ENCODE measurements at places on chromosomes 6 and 20. TPM values are rescaled to one million over a fixed set of nuclear protein-coding genes. Genes with fewer than 3 reads are reported as not detected.

The ASIP gene
- not detected for total RNA-seq

The LRRN4 gene
- 76.6 TPM for total RNA-seq

DNA sequence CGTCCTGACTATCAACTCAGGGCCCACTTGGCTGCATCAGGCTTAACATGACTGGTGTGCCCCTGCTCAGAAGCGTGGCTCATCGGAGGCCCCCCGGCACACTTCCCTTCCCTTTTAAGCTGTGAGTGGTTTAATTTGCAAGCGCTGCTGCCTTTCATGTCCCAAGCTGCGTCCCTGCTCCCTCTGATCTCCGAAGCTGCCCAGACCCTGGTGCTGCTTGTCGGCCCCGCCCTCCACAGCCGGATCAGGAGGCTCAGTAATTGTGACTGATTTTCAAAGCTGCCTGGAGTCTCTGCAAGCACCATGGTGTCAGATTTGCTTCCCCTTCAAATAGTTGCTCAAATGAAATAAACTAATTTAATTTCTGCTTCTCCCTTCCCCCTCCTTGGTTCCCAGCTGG is 71.1 kb downstream of the CDH22 start:
- no peak for DNase-seq
- no peak overlapping the region for H3K27ac ChIP-seq
- no peak overlapping the region for H3K4me3 ChIP-seq
- no peaks in the 10 kb centered on the region for H3K4me1 ChIP-seq

DNA sequence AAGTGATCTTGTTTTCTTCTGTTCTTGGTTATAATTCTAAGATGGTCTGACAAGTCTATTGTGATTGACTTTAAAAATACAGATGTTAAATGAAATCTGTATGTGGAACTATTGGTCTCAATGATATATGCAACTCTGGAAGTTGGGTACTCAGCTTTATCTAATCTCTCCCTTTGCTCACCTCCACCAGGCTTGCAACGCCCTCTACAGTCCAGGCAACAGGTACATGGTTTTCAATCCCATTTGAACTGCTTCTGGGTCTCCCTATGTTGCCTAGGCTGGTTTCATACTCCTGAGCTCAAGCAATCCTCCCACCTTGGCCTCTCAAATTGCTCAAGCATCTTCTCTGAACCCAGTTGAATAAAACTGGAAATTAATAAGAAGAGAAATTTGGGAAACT is 25.6 kb upstream of the HLA-DQB1 start:
- H3K27ac ChIP-seq = no peak overlapping the region
- H3K36me3 ChIP-seq = no peaks in the 10 kb centered on the region
- H3K4me1 ChIP-seq = no peaks in the 10 kb centered on the region
- no peak for DNase-seq
- no peak overlapping the region for H3K4me3 ChIP-seq

- no peak for DNase-seq
- H3K27ac ChIP-seq = no peak overlapping the region
- H3K27me3 ChIP-seq = no peaks in the 10 kb centered on the region
- H3K4me1 ChIP-seq = no peaks in the 10 kb centered on the region
These were observed 220.7 kb upstream of the THBS2 start for GRCh38 chr6:169474362-169474761.

GRCh38 chr6:36227379-36228228 is 31.1 kb downstream of the BRPF3 start:
- H3K4me1 ChIP-seq = peaks cover 7% of the 10 kb centered on the region
- H3K27ac ChIP-seq = no peak overlapping the region
- H3K27me3 ChIP-seq = no peaks in the 10 kb centered on the region
- peaks cover 95% of the 10 kb centered on the region for H3K36me3 ChIP-seq
- DNase-seq = no peak

GRCh38 chr6:154434662-154435061 is 75.8 kb downstream of the CNKSR3 start:
- H3K4me3 ChIP-seq = no peak overlapping the region
- no peaks in the 10 kb centered on the region for H3K4me1 ChIP-seq
- DNase-seq = no peak
- H3K27me3 ChIP-seq = no peaks in the 10 kb centered on the region
- no peak overlapping the region for H3K27ac ChIP-seq

DNA sequence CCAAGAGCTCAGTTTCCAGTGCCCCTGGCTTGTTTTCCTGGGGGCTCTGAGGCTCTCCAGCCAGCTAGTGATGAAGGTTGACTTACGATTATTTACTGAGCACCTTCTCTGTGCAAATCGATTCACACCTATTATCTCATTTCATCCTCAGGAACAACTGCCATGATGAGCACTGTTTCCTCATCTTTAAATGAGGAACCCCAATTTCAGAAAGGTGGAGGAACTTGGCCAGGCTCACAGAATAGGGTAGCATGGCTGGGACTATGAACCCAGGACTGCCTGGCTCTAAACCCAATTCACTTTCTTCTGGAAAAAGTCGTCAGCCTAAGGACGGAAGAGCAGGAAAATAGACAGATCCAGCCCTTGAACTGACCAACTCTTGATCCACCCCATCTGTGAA is 3.5 kb upstream of the BPI start:
- no peak for DNase-seq
- peak overlapping the region; percentile 69 for H3K27ac ChIP-seq
- H3K4me3 ChIP-seq = no peak overlapping the region

DNA sequence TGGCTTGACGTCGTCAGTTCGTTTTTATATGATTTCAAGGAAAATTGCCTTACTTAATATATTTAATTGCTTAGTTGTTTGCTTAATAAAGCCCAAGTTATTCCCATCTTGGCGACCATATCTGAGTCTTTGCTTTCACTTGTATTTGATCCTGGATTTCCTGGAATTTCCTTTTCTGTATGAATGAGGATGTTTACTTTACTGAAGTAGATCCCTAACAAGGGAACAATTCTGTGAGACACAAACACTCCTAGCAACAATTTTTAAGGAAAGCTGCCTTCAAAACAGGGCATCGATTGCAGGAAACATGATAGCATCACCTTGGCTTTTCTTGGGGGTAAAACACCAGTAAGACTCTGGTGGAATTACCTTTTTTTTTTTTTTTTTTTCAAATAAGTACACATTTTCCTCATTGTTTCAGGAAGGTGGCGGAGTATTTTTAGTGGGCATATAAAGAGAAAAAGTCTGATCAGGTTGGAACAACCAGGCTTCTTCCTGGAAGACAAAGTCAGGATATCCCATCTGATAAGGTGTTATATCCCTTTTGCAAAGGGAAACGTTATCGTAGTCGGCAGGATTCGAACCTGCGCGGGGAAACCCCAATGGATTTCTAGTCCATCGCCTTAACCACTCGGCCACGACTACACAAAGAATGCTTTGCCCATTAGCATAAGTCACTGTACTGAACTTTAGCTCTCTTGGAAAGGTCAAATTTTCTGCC is 68.5 kb upstream of the ZNF184 start:
- no peak for DNase-seq
- no peak overlapping the region for H3K4me3 ChIP-seq
- H3K27me3 ChIP-seq = peaks cover 90% of the 10 kb centered on the region
- no peaks in the 10 kb centered on the region for H3K4me1 ChIP-seq
- no peak overlapping the region for H3K27ac ChIP-seq
- H3K36me3 ChIP-seq = no peaks in the 10 kb centered on the region

- no peaks in the 10 kb centered on the region for H3K4me1 ChIP-seq
- H3K27me3 ChIP-seq = no peaks in the 10 kb centered on the region
- no peak overlapping the region for H3K27ac ChIP-seq
- H3K36me3 ChIP-seq = peaks cover 4% of the 10 kb centered on the region
- H3K4me3 ChIP-seq = no peak overlapping the region
These were observed 26.7 kb downstream of the MAN1A1 start for GRCh38 chr6:119322715-119323350.

DNA sequence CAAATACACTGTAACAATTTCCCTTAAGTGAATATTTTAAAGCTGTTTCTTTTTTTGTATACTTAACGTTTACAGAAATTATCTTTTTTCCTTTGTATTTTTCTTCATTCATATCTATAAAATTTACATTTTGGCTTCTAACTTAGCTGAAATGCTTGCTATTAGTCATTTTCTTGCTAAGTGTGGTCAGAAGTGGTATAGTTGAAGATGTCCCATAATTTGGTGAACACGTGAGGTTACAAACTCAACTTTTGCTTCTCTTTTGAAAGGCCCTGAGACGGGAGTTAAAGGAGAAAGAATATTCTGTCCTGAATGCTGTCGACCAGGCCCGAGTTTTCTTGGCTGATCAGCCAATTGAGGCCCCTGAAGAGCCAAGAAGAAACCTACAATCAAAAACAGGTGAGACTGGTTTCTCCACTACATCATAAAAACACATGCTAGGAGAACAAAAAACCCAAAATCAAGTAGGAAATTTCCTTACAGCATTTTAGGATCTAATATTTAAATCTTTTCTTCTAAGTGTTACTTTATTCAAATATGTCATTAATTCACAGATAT is 445.0 kb downstream of the UTRN start:
- peaks cover 43% of the 10 kb centered on the region for H3K36me3 ChIP-seq
- H3K4me1 ChIP-seq = no peaks in the 10 kb centered on the region
- no peaks in the 10 kb centered on the region for H3K27me3 ChIP-seq
- H3K27ac ChIP-seq = no peak overlapping the region
- no peak for DNase-seq
- no peak overlapping the region for H3K4me3 ChIP-seq
